ENCODE measurements at places on chromosomes 7 and 10. TPM values are rescaled to one million over a fixed set of nuclear protein-coding genes. Genes with fewer than 3 reads are reported as not detected.

The SH2D4B gene
- total RNA-seq, result not detected

The OR6V1 gene
- total RNA-seq, result not detected

DNA sequence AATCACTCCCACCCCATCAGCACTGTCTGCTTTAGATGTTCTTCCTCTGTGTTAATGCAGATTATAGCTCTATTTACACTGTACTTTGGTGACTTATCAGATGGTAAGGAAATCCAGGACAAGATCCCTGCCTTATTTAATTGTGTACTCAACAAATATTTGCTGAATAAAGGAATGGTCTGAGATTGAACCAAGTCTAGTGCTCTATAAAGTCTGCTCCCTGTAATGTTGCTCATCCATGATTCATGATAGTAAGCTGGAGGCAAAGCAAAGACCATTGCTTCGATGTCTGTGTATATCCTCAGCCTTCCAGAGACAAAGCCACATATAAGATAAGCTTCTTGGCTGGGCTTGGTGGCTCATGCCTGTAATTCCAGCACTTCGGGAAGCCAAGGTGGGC lies 33.5 kb downstream of the PLCE1 start:
- no peak for DNase-seq
- H3K27ac ChIP-seq, result no peak overlapping the region
- H3K4me1 ChIP-seq, result no peaks in the 10 kb centered on the region
- no peaks in the 10 kb centered on the region for H3K36me3 ChIP-seq

- DNase-seq, result no peak
- H3K4me3 ChIP-seq, result no peak overlapping the region
- no peaks in the 10 kb centered on the region for H3K4me1 ChIP-seq
- no peak overlapping the region for H3K27ac ChIP-seq
These were observed 33.9 kb upstream of the ZNF273 start for GRCh38 chr7:64869121-64869725.

DNA sequence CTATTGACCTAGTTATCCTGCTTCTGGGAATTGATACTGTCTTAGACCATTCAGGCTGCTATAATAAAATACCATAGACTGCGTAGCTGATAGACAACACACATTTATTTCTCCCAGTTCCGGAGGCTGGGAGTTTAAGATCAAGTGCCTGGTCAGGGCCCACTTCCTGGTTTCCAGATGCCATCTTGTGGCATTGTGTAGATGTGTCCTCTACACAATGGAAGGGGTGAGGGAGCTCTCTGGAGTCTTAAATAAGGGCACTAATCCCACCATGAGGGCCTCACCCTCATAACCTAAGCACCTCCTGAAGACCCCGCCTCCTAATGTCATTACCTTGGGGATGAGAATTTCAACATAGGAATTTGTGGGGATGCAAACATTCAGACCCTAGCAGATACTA lies 62.4 kb downstream of the SLC35B4 start:
- H3K4me1 ChIP-seq, result no peaks in the 10 kb centered on the region
- H3K36me3 ChIP-seq, result no peaks in the 10 kb centered on the region
- no peak for DNase-seq
- no peaks in the 10 kb centered on the region for H3K27me3 ChIP-seq
- H3K4me3 ChIP-seq, result no peak overlapping the region
- H3K27ac ChIP-seq, result no peak overlapping the region

DNA sequence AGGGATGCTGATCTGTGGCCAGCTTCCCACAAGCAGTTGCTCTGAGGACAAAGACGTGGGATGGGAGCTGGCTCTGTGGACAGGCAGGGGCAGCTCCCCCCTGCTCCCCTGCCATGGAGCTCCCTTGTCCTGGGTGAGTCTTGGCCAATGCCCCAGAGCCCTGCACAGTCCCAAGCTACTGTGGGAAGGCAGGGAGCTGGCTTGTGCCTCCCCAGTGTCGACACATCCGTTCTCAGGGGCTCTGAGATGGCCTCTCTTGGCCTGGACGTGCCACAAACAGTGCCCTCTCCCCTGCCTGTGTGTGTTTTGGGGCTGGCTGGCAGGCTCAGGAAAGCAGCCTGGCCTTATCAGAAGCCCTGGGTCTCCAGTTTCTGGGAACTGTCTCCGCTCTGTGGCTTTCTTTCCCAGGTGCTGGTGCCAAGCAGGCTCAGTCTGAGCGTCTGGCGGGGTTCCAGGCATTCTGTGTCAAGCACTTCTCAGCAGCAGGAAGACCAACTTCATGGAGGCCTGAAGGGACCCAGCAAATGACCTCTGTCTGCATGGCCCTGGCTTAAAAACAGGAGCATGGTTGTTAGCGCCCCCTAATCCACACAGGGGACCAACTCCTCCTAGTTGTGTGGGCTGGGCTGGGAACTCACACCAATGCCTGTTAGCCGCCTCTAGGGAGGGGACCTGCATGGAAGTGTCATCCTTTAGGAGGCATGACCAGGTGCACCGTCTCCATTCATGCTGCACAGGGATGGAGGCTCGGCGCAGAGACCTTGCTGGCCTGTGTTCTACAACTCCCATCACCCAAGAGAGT lies 375.2 kb downstream of the RPS24 start:
- no peaks in the 10 kb centered on the region for H3K36me3 ChIP-seq
- H3K4me3 ChIP-seq, result no peak overlapping the region
- no peaks in the 10 kb centered on the region for H3K4me1 ChIP-seq
- H3K27me3 ChIP-seq, result no peaks in the 10 kb centered on the region
- peak; percentile 78 for DNase-seq
- H3K27ac ChIP-seq, result peak overlapping the region; percentile 46

Measured in uterus (tissue), 4 donors.